CD8-positive, alpha-beta memory T cell (primary cell): ENCODE measurements at places on chromosomes 13 and 19.

GRCh38 chr19:16222806-16223205 lies 25.1 kb downstream of the AP1M1 start:
- DNase-seq = no peak

- no peak for DNase-seq
These were observed 520.4 kb downstream of the SLITRK6 start for GRCh38 chr13:85278851-85279250.

DNA sequence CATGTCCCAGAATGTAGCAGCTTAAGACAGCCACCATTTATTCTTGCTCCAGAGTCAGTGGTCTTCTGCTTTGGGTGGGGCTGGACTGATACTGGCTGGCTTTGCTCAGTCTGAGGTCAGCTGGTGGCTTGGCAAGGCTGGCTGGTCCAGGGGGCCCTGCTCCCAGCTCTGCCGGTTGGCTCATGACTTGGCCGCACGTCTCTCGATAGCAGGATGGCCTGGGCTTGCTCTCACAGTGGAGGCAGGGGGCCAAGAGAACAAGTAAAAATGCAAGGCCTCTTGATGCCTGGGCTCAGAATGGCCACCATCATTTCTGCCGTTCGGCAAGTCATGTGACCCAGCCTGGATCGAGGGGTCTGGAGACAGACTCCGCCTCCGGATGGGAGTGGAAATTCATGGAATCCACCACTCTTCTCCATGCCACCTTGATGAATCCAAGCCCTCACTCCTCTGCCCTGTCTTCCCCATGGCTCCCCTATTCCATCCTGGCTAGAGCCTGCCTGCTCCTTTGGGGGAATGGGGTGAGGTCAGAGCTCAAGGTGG lies 13.1 kb downstream of the ACTMAP start:
- DNase-seq = no peak

GRCh38 chr19:2771786-2772674 lies 11.0 kb downstream of the SGTA start:
- no peak for DNase-seq

GRCh38 chr13:107216046-107216755 lies 648.3 kb upstream of the ARGLU1 start:
- DNase-seq = no peak

DNA sequence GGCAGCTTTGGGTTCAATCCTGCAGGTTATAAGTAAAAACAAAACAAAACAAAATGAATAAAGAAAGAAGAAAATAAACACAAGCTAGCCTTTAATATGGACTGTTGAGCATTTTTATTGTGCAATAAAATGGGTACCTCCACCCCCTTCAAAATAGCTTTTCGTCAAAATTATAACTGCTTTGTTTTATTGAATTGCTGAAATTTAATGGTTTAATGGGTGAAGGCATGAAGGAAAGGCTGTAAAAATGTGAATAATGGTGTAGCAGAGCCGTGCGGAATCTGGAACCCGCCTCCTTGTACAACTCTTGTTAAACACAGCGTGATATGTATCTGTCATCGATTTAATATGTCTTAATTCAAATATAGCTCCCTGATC lies 2.2 kb upstream of the ZIC5 start:
- DNase-seq = no peak

- no peak for DNase-seq
These were observed 3.9 kb upstream of the CATSPERG start for GRCh38 chr19:38331728-38332127.

GRCh38 chr19:40718774-40719391 lies 2.0 kb downstream of the ITPKC start:
- no peak for DNase-seq

DNA sequence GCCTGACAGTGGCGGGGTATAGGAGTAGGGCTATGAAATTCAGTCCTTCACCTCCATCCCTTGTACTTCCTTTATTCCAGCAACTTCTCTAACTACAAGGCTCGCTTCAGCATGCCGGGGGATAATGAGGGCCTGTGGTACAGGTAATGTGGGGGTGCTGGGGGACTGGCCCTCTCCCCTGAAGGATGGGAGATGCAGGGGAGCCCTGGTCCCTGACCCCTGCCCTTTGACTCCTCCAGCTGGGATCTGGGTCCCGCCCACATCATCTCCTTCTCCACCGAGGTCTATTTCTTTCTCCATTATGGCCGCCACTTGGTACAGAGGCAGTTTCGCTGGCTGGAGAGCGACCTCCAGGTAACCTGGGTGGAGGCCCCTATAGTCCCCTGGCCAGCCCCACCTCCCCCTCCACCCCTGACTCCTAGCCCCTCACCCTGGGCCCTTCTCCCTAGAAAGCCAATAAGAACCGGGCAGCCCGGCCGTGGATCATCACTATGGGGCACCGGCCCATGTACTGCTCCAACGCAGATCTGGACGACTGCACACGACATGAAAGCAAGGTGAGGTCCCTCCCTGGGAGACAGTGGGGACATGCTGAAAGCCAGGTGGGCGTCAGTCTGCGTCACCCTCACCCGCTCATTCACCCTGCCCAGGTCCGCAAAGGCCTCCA lies 16.5 kb downstream of the ACP7 start:
- DNase-seq = no peak

- DNase-seq = no peak
These were observed 11.2 kb upstream of the KLF12 start for GRCh38 chr13:74145249-74145975.

DNA sequence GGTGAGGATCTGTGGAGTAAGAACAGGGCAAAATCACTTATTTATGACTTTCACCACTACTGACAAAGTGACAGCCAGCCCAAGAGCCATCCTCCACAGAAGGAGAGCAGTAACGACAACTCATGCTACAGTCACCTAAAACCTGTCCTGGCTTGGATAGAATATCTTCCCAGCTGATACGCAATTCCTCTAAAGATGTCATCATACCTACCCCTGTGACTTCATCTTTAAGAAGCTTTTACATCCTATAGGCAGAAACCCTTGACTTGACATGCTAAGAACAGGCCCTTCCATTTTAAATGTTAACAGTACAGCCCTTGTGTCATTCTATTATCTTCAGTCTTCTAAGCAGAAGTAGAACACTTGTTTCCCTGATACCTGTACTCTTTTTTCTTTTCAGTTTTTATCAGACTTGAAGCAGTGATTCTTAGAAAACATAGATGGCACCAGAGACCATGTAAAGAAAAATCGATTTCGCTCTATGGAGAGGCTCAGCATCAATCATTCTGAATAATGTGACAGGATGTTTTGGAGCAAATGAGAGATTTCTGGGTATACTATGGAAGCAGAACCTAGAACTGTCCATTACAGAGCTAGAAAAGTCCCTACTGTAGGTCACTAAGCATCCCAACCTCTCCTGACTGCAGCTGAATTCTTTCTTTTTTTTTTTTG lies 20.1 kb downstream of the STOML3 start:
- no peak for DNase-seq

- DNase-seq = peak; percentile 84
These were observed at the start of gene PCID2 for GRCh38 chr13:113208421-113209335. Gene PCID2 (minus strand): TSS chr13:113208669. CDS start chr13:113208634, 35 bp downstream.

DNA sequence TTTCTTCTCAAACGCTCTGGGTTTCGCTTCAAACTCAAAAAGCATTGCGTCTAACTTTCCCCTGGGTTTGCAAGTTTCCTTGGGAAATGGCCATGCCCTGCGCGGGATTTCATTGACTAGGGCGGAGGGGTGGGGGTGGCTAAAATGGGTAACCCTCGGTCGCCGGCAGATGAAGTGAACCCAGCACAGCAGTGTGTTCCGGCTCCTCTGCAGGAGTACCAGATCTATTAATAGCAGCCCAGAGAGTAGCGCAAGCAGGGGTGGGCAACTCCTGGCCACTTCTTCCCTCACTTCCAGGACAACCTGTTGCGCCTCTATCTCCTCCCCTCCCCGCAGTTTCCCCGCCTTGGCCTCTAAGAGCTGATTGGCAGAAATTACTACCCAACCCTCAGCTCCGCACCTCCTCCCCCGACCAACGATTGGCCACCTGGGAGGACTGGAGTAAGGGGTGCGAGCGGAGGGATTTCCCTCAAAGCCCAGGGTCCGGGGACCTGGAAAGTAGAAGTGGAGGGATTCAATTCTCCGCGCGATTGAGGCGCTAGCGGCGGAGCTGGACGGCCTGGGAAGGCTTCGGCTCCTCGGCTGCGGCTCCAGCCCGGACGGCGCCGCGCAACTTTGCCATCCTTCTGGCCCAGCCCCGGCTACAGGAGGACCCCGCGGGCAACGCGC lies at the start of gene FREM2:
TSS of gene FREM2 (plus strand) at position 501 of the 669 bp plus-strand sequence. CDS start 268 bp downstream, outside the sequence.
- no peak for DNase-seq

GRCh38 chr13:112833551-112834257 lies 135.3 kb upstream of the MCF2L start:
- no peak for DNase-seq

GRCh38 chr19:16830679-16831078 lies 1.5 kb downstream of the SIN3B start:
- DNase-seq = no peak
